ENCODE measurements at places on chromosomes 12 and 14. TPM values are rescaled to one million over a fixed set of nuclear protein-coding genes. Genes with fewer than 3 reads are reported as not detected.
A peak's percentile ranks its signal among the peaks of the same experiment; 100 is the strongest.

DNA sequence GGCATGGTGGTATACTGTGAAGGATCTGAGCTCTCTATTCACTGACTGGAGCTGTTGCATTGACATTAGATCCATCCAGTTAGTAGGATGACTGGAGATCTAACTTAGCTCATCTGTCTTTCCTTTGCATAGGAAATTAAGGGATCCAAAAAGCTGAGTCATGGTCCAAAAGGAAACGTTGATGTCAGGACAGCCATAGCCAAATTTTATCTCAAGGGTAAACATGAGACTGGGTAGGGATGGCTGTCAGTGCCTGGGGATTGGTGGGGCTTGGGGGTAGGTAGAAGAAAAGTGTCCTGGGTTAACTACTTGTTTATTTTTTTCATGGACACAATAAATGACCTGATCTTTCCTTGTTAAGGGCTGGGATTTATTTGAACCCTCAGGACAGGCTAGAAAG is 4.6 kb downstream of the FAM177A1 start:
- no peak for DNase-seq

DNA sequence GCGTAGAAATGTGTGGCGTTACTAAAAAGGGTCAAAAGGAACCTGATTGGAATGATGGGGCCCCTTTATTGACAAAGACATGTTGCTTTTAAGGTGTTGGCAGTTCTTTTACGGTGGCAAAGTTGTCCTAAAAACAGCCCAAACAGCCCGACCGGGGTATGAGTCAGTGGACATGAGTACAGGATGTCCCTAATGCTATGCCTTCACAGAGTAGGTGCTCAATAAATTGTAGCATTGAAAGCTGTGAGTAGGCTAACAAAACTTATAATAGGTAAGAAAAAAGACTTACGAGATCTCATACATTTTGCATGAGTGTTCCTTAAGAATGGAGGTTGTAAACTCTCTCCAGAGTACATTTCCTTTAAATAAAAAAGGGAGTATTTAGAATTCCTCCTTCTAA is 2.6 kb downstream of the ELK3 start:
- peak; percentile 11 for DNase-seq

GRCh38 chr14:100362311-100362927 is 39.3 kb downstream of the SLC25A47 start:
- DNase-seq = no peak

SLC6A13 gene
- total RNA-seq = 3.5 TPM

DBX2 gene
- total RNA-seq = not detected

DNA sequence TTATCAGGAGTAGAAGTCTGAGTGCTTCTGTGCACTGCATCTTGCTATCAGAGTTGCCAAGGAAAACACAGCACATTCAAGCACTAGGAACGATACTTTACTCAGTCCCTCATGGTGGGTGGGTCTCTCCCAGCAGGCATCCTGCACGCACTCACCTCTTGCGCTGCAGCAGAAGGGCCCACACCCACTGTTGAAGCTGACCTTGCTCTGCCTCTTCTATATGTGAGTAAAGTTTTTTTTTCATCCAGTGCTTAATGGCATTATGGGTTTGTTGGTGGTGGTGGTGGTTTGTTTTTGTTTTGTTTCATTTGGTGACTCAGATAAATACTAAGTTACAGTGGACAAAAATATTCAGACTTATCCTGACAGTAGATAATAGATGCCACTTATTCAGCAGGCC is 348.5 kb downstream of the EGLN3 start:
- DNase-seq = no peak

DNA sequence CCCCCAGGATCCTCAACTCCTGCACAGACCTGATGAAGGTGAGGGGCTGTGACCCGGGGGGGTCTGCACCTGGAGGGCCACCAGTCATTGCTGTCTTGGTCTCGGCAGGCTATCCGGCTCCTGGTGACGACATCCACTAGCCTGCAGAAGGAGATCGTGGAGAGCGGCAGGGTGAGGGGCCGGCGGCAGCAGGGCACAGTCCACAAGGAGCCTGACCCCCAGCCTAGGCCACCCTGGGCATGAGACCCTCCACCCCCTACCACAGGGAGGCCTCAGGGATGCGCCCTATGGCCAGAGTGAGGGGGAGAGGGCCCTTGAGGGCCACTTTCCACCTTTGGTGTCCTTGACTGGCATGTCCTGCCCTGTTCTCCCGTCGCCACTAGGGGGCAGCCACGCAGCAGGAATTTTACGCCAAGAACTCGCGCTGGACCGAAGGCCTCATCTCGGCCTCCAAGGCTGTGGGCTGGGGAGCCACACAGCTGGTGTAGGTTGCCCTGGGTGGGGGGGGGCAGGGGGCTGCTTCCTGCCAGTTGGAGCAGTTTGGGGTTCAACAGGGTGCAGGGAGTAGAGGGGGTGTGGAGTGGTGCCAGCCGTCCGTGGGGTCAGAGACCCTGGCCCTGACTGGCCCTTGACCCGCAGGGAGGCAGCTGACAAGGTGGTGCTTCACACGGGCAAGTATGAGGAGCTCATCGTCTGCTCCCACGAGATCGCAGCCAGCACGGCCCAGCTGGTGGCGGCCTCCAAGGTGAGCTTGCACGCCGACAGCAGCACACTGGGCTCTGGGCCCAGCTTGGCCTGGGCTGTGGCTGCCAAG is 25.0 kb downstream of the HIP1R start:
- DNase-seq = peak; percentile 89

- peak; percentile 46 for DNase-seq
These were observed 125.3 kb upstream of the HIF1A start for GRCh38 chr14:61569812-61570548.

DNA sequence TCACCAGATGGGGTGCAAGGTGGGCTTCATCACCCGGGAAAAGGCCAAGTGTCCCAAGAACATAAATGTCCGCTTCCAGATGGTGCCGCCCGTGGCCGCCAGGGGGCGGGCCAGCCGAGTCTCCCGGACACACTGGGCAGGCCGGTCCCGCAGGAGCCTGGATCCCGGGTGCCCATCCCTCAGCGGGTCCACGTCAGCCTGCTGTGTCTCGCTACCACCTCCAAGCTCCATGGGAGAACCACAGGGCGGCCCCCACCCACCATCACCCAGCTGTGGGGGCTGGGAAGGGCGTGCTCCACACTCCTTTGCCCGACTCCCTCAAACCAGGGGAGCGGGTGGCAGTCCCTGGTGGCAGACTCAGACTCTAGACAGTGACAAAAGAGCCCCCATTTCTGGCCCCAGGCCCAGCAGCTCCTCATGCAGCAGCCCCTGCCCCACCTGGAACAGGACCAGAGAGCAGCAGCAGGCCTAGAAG is 22.0 kb upstream of the NUDT14 start:
- peak; percentile 84 for DNase-seq

DNA sequence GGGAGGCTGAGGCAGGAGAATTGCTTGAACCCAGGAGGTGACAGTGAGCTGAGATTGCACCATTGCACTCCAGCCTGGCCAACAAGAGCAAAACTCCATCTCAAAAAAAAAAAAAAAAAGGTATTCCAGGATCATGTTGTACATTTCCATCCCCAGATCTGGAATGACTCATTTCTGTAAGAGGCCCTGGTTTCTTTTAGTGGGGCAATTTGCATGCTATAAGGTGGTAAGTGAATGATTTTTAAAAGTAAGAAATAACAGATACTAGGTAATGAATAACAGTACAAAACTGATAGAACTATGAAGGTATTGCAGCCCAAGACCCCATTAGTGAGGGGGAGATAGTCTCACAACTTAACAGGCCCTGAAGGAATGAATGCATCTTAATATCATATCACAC is 17.7 kb upstream of the ADCK1 start:
- no peak for DNase-seq

TSPAN19 gene
- total RNA-seq = not detected

GRCh38 chr14:92563765-92564285 is 50.2 kb downstream of the RIN3 start:
- DNase-seq = no peak

GRCh38 chr12:72323881-72324280 is 51.7 kb downstream of the TRHDE start:
- DNase-seq = no peak

TROAP gene
- 38.5 TPM for total RNA-seq

PYGL gene
- total RNA-seq = 39.5 TPM

- no peak for DNase-seq
These were observed 754 bp downstream of the ACSS3 start for GRCh38 chr12:81078469-81079196.

DNA sequence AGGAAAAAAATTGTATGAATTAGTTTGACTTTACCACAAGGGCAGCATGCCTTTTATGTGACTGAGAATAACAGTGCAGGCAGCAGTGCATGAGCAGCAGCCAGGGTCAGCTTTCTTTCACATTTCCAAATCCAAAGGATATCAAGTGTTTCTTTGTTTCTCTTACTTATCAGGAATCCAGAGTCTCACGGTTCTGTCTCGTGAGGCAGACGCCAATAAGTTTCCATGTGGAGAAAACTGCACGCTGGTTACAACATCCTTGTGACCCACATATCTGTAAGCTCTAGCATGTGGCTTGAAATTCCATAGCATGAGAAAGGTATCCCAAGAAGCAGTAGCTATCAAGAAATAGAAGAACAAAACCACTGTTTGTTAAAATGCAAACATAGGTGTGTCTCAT is 27.6 kb downstream of the GALNT4 start:
- DNase-seq = peak; percentile 38

- DNase-seq = no peak
These were observed 28.6 kb upstream of the AEBP2 start for GRCh38 chr12:19410629-19411185.

GRCh38 chr14:29444805-29445204 is 482.8 kb downstream of the PRKD1 start:
- no peak for DNase-seq

DNA sequence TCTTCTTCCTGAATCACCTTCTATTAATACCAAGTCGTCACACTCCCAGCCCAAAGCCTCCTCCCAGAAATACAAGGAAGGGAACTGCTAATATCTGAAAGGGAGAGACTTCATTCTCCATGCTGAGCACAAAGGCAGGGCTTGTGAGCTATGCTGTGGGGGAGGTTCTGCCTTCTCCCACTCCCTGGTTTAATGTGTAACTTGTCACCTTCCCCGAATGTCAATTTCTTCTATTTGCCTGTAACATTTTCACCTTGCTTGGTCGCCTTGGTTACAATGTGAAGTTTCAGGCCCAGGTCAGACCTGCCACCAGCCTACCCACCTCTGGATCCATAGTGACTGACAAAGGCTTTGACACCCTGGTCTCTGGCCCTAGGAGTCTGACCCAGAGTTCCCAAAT is 82.0 kb upstream of the ESRRB start:
- peak; percentile 72 for DNase-seq

XPOT gene
- 140 TPM for total RNA-seq

- no peak for DNase-seq
These were observed 128.0 kb downstream of the BCAT1 start for GRCh38 chr12:24820872-24821271.

DNA sequence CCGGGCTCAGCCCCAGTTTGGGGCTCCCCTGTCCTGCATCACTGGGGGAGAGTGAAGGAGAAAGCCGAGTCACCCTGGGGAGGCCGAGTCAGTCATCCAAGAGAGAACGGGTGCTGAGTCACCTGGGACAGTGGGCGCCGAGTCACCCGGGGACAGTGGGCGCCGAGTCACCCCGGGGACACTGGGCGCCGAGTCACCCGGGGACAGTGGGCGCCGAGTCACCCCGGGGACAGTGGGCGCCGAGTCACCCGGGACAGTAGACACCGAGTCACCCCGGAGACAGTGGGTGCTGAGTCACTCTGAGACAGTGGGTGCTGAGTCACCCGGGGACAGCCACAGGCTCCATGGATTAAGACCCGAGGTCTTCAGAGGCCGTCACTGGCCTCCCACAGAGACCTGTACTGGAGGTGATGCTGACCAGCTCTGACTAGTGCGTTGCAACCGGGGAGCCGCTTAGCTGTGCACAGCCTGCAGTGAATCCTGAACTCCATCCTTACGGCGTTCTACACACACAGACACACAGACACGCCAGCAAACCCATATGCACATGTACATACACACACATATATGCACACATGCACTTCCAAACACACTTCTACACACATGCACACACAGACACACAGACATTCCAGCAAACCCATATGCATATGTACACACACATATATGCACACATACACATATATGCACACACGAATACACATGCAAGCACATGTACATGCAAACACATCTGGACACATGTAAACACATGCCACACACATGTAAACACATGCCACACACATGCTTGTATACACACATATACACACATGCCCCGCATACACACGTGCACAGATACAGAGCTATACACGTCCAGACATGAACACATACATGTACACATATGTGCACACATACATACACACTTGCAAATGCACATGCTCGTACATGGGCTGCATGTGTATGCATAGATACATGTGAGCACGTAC is 64.9 kb upstream of the GALNT9 start:
- no peak for DNase-seq

DNA sequence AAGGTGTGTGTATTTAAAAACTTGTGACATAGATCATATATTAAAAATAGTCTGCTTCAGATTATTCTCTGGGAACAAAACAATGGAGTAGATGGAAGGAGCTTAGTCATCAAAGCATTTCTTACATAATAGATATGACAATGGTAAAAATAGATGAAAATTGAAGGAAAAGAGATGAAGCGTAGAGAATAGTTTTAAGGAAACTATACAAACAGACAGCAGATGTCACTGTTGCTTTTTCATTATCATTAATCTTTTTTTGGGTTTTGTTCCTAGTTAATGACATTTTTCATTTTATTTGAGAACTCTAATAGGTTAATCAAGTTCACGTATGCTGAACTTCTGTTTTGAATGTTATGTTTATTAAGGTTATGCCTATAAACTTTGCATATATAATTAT is 149.2 kb upstream of the FBXO33 start:
- no peak for DNase-seq

- no peak for DNase-seq
These were observed 12.1 kb downstream of the BMAL2 start for GRCh38 chr12:27344760-27345159.

DNA sequence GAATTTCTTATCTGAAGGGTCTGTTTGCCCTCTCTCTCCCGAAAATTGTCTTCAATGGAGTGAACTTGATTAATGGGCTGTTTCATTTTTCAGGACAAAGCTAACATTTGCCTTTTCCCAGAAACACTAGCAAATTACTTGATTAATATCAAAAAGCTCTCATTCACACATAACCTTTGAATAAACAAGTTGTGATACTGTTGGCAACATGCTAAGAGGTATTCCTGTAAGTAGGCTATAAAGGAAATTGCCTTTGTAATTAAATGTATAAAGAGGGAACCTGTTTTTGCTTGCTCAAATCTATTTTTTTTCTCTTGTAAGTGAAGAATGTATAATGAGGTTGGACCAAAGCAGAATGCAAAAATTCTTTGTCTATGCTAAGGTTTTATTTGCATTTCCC is 457.2 kb downstream of the TMTC2 start:
- DNase-seq = no peak
